ENCODE measurements at places on chromosomes 12 and 14. TPM values are rescaled to one million over a fixed set of nuclear protein-coding genes. Genes with fewer than 3 reads are reported as not detected.

OSGEP gene
- 30.3 TPM for polyA plus RNA-seq

LALBA gene
- polyA plus RNA-seq: not detected

SUDS3 gene
- polyA plus RNA-seq: 14.9 TPM

TMEM132C gene
- 0.75 TPM for polyA plus RNA-seq

KRT77 gene
- polyA plus RNA-seq: not detected

ELK3 gene
- polyA plus RNA-seq: 10.5 TPM

EPYC gene
- not detected for polyA plus RNA-seq

CLEC6A gene
- polyA plus RNA-seq: not detected

DHH gene
- polyA plus RNA-seq: 0.54 TPM

AREL1 gene
- polyA plus RNA-seq: 13.5 TPM

USP5 gene
- polyA plus RNA-seq: 52.3 TPM

GPR33 gene
- not detected for polyA plus RNA-seq

SLC2A3 gene
- 12.1 TPM for polyA plus RNA-seq

SERPINA5 gene
- polyA plus RNA-seq: 522 TPM

ULK1 gene
- polyA plus RNA-seq: 11.4 TPM

ALDH2 gene
- 318 TPM for polyA plus RNA-seq

FAIM2 gene
- polyA plus RNA-seq: 1.3 TPM

AKT1 gene
- 70.6 TPM for polyA plus RNA-seq

PPM1H gene
- polyA plus RNA-seq: 8.7 TPM

TAS2R43 gene
- polyA plus RNA-seq: not detected
